ENCODE measurements at places on chromosomes 3 and 15. TPM values are rescaled to one million over a fixed set of nuclear protein-coding genes. Genes with fewer than 3 reads are reported as not detected.

The ANKRD34C gene
- total RNA-seq = 0.42 TPM

DNA sequence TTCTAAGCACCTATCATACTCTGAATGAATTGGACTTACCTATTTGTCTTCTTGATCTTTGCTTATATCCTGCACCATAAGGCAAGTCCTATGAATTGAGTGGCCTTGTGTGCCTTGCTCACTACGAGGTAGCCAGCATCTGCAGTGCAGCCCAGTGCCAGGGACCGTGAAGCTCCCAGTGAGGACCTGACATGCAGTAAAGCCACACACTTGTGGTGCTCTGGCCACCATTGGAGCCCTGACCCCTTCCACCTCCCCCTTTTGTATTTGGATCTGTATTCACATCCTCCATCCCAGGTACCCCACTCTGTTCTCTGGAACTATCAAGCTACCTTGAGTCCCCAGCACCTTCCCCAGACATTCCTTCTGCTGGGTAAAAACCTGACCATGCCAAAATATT lies 52.1 kb downstream of the BSN start:
- no peak for DNase-seq

DNA sequence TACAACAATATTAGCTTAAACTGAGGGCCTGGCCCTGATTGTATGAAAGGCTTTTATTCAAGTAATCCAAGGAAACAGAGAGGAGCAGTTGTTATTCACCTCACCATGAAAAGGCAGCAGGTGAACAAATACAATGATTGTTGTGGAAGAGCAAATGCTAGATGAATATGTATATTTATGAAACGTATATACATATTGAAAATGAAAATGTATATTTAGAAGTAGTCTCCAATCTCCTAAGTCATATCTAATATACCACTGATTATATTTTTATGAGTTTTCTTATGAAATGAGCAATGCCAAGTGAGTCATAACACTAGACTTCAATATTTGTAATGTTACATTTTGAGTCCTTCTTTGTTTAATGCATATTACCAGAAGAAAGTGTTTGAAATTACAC lies 116.2 kb upstream of the KCNMB2 start:
- DNase-seq = no peak

DNA sequence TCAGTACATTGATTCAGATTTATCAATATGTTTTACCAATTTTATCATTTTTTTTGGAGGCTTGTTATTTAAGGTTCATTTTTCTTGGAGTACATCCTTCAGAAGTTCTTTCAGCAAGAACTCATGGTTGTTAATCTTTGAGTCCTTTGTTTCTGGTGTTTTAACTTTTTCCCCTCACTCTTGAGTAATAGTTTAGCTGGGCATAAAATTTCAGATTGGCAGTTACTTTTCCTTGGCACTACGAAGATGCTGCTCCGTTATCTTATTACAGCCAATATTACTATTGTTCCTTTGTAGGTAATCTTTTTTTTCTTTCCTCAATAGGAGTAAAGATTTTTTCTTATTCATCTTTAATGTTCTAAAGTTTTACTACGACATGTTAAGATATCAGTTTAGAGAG lies 9.8 kb downstream of the LRRC58 start:
- DNase-seq = no peak
